Thymus (tissue), 14 donors: ENCODE measurements at places on chromosomes 1 and 21.

- no peak for DNase-seq
Measured at GRCh38 chr1:67874501-67875111, 41.3 kb upstream of the GNG12 start.

- DNase-seq, result no peak
Measured at GRCh38 chr1:3192825-3193224, 123.8 kb downstream of the PRDM16 start.

DNA sequence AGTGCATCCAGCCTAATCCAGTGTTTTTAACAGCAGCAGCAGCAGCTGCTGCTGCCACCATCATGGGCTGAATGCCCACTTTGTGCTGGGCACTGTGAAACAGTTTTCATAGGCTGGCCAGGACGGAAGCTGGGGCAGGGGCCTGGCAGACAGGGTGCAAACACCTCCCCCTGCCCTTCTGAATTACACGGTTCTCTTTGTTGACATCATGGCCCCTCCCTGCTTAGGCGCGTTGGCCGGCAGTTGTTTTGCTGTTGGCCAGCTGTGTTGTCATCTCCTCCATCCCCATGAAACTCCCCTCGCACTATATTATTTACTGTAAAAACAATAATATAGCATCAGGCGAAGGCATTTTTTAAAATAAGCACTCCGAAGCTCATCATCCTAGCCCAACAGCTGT lies 33.1 kb downstream of the PTPRU start:
- no peak for DNase-seq

DNA sequence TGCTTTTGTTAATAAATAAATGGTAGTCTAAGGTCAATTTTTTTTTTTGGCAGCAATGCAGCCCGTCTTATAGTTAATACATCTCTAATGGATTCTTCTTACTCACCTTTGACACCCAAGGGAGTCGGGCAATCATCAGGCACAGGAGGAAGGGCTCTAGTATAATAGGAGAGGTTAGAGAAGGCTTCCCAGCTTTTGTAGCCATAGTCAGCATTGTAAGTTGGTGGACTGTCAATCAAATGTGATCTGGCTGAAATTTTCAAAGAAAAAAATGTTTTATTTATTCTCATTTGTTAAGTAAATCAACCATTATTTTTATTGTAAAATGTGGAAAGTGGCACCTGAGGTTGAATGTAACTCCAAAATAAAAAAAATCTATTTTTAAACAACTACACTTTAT lies 2.1 kb downstream of the PTGS2 start:
- no peak for DNase-seq

GRCh38 chr1:47594627-47595026 lies 156.8 kb downstream of the FOXD2 start:
- no peak for DNase-seq

- no peak for DNase-seq
Measured at GRCh38 chr1:103266036-103266435, 157.7 kb upstream of the COL11A1 start.

DNA sequence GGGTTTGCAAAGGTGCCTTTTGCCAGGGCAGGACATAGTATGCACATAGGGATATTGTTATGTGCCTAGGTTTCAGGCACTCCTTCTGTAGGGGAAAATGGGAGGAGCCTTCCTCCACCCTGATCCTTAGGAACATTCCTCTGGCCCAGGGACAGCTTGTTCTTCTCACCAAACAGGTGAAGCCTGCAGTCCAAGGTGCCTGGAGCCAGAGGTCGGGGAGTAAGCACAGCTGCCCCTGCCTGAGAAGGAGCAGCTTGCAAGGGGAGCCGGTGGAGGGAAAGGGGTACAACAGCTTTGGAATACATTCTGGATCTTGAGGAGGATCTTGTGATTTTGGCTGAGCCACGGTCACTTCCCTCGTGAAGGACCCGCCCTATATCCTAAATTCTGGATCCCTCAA lies 82.4 kb upstream of the CD1D start:
- no peak for DNase-seq

DNA sequence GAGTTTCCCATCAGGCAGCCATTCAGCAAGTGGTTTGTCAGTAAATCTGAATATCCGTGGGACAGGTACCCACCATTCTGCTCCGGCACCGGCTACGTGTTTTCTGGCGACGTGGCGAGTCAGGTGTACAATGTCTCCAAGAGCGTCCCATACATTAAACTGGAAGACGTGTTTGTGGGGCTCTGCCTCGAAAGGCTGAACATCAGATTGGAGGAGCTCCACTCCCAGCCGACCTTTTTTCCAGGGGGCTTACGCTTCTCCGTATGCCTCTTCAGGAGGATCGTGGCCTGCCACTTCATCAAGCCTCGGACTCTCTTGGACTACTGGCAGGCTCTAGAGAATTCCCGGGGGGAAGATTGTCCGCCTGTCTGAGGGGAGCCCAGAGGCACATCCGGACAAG lies 48.4 kb downstream of the B3GALT5 start:
- DNase-seq, result no peak

DNA sequence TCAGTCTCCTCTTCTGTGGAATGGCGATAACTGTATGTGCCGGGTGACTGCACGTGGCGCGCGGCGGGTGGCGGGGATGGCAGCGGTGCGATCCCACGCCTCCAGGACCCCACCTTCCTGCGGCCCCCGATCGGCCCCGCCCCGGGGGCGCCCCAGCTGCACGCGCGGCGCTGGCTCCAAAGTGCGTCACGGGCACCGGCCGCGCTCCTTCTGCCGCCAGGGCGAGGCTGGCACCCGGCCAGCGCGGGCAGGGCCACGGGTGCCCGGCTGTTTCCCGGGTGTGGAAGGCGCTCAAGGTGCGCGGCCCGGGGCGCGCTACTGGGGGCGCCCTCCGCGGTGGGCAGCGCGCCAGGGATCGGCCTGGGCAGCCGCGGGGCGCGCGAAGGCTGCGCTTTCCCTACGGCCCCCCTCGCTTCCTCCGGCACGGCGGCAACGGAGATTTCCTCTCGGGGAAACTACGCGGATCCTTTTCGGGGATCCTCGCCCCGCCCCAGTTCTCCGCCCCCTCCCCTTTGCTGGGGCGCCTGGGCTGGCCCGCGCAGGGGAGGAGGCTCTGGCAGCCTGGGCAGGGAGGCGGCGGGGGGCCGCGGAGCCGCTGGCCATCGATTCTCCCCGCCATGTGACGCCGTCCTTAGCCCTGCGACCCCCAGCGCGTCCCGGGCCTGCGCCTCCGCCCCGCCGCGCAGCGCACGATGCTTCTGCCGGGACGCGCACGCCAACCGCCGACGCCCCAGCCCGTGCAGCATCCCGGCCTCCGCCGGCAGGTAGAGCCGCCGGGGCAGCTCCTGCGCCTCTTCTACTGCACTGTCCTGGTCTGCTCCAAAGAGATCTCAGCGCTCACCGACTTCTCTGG lies at the start of gene EVA1C:
Gene EVA1C, plus strand, starts transcription at position 545 of the 853 bp plus-strand sequence. Its CDS starts 148 bp downstream, at position 693.
- DNase-seq, result no peak

GRCh38 chr1:192749349-192749748 lies 59.5 kb upstream of the RGS2 start:
- DNase-seq, result no peak

DNA sequence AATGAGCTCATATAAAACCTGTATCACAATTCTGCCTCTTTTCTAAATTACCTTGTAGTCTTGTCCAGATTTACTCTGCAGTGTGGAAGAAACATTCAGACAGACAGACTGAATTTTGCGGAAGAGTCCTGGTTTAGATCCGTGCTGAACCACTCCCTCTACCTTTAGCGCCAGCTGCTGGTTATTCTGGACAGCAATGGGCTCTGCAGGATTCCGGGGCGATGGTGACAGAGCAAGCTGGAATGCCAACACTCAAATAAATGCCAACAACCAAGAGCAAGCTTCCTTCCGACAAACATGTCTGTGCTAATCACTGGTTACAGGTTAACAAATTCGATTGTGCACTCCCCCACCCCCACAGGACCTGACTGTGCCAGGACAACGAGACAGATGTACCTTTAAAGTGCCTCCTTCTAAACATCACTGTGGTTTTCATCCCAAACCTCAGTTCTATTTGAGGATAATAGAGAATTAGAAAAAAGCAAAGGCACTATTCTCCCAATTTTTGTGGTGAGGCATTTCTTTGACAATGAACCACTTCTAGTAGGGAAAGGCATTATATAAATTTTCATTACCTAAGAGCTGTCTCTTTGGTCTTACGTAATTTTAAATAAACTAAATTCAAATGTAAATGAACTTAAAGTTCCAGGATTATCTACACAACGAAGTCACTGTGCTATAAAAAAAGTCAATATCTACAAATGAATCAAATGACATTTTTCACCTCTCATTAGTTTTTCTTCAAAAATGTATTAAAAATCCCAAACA lies 90.4 kb downstream of the INTS7 start:
- no peak for DNase-seq

- no peak for DNase-seq
Measured at GRCh38 chr1:1290238-1290731, 10.0 kb downstream of the SCNN1D start.

GRCh38 chr1:8915446-8915845 lies 30.2 kb upstream of the CA6 start:
- DNase-seq, result no peak

GRCh38 chr1:43834280-43835081 lies 99.1 kb upstream of the ARTN start:
- DNase-seq, result no peak

DNA sequence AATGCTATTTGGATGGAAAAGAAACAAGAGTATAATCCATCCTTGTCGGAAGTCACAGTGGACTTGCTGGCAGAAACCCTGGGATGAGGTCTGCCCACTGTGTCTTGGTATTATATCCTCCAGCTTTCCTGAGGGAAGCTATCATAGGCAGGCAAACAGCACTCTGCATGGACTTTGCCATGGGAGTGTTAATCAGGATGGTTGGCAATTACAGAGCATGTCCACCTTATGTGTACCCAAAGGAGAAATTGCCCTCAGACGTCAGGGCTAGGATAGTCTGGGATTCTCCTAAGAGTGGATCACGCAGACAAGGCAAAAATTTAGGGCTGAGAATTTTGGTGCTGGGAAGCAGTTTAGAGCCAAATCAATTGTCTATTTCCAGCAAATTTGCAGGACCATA lies 184.9 kb upstream of the ESRRG start:
- no peak for DNase-seq

DNA sequence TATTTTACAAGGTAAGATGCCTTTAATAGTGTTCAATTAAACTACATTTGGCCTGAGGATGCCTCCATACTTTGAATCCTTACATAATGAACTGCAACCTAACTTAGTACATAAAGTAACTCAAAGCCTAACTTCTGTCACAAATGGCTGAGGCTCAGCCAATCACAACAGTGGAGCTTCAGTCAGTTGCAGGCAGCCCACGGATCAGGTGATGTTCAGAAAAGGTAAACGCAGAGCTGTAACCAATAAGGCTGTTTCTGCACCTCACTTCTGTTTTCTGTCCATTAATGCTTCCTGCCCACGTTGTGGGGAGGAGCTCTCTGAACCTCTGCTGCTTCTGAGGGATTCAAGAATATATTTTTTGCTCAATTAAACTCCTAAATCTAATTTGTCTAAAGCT lies 94.8 kb upstream of the KIAA0040 start:
- DNase-seq, result no peak

DNA sequence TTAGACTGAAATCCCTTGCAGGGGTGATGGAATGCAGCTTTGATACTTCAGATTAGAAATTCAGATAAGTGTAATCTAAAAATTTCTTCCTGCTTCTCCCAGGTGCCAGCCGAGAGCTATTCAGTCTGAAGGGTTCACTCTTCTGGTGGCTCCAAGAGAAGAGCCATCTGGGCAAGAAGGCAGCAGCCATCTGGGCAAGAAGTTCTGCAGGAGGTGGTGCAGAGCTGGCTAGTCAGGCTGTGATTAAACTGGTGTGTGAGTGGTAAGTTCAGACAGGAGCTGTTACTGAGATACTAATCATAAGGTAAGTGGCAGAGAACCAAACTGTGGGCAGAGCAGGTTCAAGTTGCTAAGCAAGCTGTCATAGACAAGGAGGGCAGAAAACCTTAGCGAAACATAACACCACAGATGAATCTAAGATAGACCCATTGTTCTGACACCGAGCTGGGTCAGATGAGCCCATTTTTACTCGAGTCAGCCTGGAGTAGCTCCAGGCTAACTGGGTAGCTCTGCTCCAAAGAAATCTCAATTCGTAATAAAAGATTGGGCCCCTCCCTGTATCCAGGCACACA lies 14.4 kb upstream of the TP53BP2 start:
- DNase-seq, result no peak

GRCh38 chr1:7177438-7178146 lies 392.3 kb downstream of the CAMTA1 start:
- no peak for DNase-seq
